ENCODE measurements at places on chromosomes 3 and 15. TPM values are rescaled to one million over a fixed set of nuclear protein-coding genes. Genes with fewer than 3 reads are reported as not detected.
A peak's percentile ranks its signal among the peaks of the same experiment; 100 is the strongest.

MAP1A gene
- 5.6 TPM for total RNA-seq

DNA sequence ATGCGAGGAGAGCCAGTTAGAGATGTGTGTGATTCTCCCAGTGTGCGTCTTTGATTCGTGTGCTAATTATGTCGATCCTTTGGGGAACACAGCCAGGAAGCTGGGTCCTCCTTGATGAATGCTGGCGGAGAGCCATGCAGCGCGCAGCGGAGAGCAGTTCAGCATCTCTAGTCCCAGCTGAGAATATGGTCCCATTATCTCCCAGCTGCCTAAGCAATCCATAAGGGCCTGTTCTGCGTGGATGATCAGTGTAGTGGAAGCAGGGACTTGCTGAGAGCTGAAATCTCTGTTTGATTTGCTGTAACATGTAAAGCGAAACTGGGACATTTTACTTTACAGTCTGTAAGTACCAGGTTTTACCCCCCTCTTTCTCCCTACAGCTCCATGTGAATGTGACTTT, 412.7 kb downstream of the CNTN4 start:
- no peak overlapping the region for H3K4me3 ChIP-seq
- no peaks in the 10 kb centered on the region for H3K4me1 ChIP-seq
- H3K27me3 ChIP-seq = no peaks in the 10 kb centered on the region
- H3K36me3 ChIP-seq = no peaks in the 10 kb centered on the region
- DNase-seq = no peak

PLXNB1 gene
- 70.6 TPM for total RNA-seq

CP gene
- 5.6 TPM for total RNA-seq

GRCh38 chr3:170258105-170258487, 35.9 kb downstream of the PRKCI start:
- DNase-seq = no peak
- H3K36me3 ChIP-seq = no peaks in the 10 kb centered on the region
- H3K4me3 ChIP-seq = no peak overlapping the region

DNA sequence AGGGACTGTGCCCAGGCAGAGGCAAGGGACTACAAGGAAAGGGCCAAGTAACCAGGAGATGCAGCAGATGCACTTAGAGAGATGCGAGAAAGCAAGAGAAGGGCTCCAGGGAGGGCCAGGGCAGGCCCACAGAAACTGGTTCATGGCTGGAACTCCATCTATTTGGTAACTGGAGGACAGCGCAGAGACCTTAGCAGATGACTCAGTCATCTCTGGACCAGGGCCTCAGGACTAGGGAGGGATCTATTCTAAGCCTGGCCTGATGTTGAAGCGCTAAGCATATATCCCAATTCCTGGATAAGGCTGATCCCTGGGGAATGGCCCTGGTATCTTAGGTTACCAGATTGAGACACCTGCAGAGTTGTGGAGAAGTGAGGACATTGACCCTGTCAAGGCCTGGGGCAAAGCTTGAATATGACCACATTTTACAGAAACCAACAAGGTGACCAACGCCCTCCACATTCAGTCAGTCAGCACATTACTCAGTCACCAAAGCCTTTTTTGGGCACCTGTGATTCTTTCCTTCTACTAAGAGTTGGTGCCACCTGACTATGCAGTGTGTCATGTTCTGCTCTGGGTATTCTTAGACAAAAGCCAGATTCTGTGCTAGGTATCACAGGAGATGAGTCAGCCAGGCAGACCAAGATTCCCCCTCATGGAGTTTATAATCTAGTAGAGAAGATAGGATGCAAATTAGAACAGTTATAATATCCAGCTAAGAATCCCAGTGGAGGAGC, 68.4 kb upstream of the SLCO3A1 start:
- H3K36me3 ChIP-seq = no peaks in the 10 kb centered on the region
- H3K27ac ChIP-seq = no peak overlapping the region
- no peak overlapping the region for H3K4me3 ChIP-seq
- H3K4me1 ChIP-seq = no peaks in the 10 kb centered on the region
- no peak for DNase-seq
- H3K27me3 ChIP-seq = no peaks in the 10 kb centered on the region

DNA sequence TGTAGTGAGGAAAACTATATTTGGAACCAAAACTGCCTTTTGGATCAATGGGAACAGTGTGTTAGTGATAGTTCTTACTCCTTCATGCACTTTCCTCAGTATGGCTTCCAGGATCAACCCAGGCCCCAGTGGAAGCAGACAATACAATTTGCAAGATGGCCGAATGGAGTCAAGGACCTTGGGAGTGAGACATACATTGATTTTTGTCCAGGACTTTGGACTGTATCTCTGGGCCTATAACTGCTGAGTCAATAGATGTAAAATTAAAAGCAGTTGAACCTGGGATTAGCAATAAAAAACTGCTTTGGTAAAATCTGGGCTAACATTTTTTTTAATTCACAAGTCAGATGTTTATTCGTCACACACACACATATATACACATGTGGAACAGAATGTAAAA, 1.8 kb downstream of the ARRDC4 start:
- H3K27ac ChIP-seq = peak overlapping the region; percentile 94
- no peak for DNase-seq
- no peaks in the 10 kb centered on the region for H3K36me3 ChIP-seq
- H3K27me3 ChIP-seq = no peaks in the 10 kb centered on the region
- no peaks in the 10 kb centered on the region for H3K4me1 ChIP-seq

Data from colonic mucosa (tissue), 4 donors.